ENCODE measurements at places on chromosomes 2 and 18. TPM values are rescaled to one million over a fixed set of nuclear protein-coding genes. Genes with fewer than 3 reads are reported as not detected.

PROC gene
- total RNA-seq = not detected

- no peaks in the 10 kb centered on the region for H3K4me1 ChIP-seq
- no peak for DNase-seq
- H3K4me3 ChIP-seq = no peak overlapping the region
- H3K27ac ChIP-seq = no peak overlapping the region
Measured at GRCh38 chr2:43041661-43042360, 184.6 kb downstream of the ZFP36L2 start.

DNA sequence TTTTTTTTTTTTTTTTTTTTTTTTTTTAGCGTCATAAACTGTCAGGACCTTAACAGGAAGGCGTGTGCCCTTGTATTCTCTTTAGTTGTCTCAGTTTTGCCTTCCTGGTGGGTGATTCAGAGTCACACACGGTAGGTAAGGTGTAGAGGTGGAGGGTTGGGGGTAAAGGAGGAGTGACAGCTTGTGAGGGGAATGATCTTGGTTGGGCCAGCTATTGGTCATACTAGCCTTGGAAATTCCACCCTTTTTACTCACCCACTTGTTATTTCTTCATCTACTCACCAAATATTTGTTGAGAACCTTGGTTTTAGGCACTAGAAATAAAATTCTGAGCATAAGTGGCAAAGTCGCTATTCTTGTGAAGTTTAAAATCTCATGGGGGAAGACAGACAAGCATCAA lies 22.2 kb downstream of the SMIM21 start:
- H3K27me3 ChIP-seq = no peaks in the 10 kb centered on the region
- no peaks in the 10 kb centered on the region for H3K4me1 ChIP-seq
- H3K36me3 ChIP-seq = no peaks in the 10 kb centered on the region

GKN1 gene
- total RNA-seq = not detected

DNA sequence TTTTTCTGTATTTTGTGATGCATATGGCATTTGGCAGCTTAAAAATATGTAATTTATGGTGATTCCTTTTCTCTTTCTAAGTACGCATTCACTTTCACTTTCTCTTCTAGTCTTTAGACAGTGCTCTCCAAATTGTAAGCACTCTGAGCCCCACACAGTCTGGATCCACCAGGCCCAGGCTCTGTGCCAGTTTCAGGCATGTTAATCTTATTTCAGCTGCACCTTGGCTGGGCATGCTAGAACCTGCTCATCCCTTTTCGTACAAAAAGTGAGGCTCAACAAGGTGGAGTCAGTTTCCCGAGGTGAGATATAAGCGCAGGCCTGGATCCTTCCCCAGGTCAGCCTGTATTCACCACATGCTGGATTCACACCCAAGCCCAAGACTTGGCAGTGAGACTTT lies 203.9 kb downstream of the MTX2 start:
- no peaks in the 10 kb centered on the region for H3K36me3 ChIP-seq
- no peak overlapping the region for H3K4me3 ChIP-seq
- H3K4me1 ChIP-seq = no peaks in the 10 kb centered on the region
- no peak overlapping the region for H3K27ac ChIP-seq
- DNase-seq = no peak
- no peaks in the 10 kb centered on the region for H3K27me3 ChIP-seq

DNA sequence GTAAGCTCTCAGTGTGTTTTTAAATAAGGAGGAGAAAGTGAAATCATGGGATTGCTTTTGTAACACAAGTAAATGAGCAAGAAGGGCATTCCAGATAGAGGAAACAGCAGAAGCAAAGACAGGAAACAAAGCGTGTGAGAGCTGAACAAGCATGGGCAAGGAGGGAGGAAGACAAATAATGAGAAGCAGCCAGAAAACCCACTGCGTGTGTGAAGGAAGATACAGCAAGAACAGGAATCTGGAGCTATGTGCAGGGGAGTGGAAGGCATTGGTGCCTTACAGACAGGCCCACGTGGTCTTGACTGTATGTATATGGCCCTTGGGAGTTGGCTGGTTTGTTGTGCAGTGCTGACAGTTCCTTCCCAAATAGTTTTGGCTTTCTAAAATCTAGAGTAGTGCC lies 88.6 kb downstream of the AAK1 start:
- no peak overlapping the region for H3K4me3 ChIP-seq
- no peaks in the 10 kb centered on the region for H3K27me3 ChIP-seq
- DNase-seq = peak; percentile 73
- H3K4me1 ChIP-seq = peaks cover 8% of the 10 kb centered on the region

DNA sequence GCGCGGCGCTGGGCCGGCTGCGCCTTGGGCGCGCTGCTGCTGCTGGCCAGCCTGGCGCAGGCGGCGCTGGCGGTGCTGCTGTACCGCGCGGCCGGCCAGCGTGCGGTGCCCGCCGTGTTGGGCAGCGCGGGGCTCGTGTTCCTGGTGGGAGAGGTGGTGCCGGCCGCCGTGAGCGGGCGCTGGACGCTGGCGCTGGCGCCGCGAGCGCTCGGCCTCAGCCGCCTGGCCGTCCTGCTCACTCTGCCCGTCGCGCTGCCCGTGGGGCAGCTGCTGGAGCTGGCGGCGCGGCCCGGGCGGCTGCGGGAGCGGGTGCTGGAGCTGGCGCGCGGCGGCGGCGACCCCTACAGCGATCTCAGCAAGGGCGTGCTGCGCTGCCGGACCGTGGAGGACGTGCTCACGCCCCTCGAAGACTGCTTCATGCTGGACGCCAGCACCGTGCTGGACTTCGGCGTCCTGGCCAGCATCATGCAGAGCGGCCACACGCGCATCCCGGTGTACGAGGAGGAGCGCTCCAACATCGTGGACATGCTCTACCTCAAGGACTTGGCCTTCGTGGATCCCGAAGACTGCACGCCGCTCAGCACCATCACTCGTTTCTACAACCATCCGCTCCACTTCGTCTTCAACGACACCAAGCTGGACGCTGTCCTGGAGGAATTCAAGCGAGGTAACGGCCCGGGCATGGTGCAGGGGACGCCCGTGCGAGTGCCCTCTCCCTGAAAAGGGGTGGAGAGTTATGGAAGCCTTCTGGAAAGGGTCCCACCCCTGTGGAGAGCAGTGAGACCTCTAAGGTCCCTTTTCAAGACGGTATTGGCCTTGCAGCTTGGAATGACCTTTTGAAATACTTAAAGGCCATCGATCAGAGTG lies 1.0 kb downstream of the CNNM3 start:
- H3K4me3 ChIP-seq = peak overlapping the region; percentile 96
- DNase-seq = no peak
- no peaks in the 10 kb centered on the region for H3K36me3 ChIP-seq
- H3K27ac ChIP-seq = no peak overlapping the region
- H3K27me3 ChIP-seq = no peaks in the 10 kb centered on the region

KYNU gene
- 36.8 TPM for total RNA-seq

DNA sequence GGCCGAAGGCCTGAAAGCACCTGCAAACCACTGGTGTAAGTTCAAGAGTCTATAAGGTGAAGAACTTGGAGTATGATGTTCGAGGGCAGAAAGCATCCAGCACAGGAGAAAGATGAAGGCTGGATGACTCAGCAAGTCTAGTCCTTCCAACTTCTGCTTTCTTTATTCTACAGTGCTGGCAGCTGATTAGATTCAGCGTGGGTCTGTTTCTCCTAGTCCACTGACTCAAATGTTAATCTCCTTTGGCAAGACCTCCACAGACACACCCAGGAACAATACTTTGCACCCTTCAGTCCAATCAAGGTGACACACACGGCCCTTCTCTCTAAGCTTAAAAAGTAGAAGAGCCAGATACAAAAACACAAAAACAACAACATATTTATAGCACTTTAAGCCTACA lies 43.4 kb downstream of the NMS start:
- no peak for DNase-seq
- no peaks in the 10 kb centered on the region for H3K36me3 ChIP-seq
- H3K27me3 ChIP-seq = no peaks in the 10 kb centered on the region
- H3K27ac ChIP-seq = no peak overlapping the region

CHRND gene
- total RNA-seq = not detected

DNA sequence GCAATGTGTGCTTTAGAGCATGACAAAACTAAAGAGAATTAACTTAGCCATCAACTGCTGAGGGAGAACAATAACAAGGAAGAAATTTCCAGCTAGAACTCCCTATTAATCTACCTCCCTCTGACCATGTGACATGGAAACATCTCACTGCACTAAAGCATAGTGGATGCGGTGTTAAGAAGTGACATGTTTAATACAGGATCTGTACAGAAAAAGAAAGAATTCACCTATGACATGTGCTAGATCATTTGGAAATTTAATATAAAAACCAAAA lies 202.3 kb upstream of the KLHL14 start:
- no peaks in the 10 kb centered on the region for H3K27me3 ChIP-seq
- H3K4me1 ChIP-seq = no peaks in the 10 kb centered on the region
- H3K27ac ChIP-seq = no peak overlapping the region
- H3K4me3 ChIP-seq = no peak overlapping the region
- no peaks in the 10 kb centered on the region for H3K36me3 ChIP-seq

EPHA4 gene
- 0.33 TPM for total RNA-seq

DNA sequence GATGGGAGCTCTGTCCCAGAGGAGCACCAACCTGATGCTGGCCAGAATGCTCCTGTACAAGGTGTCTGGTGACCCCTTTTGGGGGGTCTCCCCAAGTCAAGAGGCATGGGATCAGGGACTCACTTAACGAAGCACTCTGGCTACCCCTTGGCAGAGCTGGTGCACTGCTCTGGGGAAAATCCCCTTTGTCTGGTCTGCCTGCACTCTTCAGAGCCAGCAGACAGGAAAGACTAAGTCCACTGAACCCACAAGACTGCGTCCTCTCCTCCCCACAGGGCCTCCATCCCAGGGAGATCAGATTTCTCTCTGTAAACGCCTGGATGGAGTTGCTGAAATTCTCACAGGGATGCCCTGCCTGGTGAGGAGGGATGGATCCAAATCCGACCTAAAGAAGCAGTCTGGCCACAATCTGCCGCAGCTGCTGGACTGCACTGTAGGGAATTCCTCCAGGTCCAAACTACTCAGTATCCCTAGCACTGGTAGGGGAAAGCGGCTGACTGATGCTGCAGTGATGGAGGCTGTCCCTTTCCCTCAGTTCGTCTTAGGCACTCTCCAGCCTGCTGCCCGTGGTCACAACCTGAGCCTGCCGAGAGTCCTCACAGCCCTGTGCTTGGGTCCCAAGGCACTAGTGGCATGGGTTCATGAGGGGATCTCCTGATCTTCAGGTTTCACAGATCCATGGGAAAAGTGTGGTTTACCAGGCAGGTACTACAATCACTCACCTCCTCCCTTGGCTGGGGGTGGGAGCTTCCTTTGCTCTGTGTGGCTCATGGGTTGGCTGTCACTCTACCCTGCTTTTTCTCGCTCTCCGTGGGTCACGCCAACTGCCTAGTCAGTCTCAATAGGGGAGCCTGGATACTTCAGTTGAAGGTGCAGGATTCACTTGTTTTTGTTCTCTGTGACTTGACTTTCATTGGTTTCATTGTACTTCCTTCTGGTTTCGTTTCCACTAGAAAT lies 98.6 kb downstream of the SLC4A10 start:
- no peaks in the 10 kb centered on the region for H3K27me3 ChIP-seq
- no peak overlapping the region for H3K27ac ChIP-seq
- H3K4me3 ChIP-seq = no peak overlapping the region
- no peaks in the 10 kb centered on the region for H3K4me1 ChIP-seq

DNA sequence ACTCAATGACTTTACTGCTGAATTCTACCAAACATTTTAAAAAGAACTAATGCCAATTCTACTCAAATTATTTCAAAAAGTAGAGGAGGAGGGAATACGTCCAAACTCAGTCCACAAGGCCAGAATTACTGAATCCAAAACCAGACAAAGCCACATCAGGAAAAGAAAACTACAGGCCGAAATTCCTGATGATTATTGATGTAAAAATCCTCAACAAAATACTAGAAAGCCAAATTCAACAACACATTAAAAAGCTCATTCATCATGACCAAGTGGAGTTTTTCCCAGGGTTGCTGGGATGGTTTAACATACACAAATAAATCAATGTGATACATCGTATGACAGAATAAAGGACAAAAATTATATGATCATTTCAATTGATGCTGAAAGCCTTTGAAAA lies 103.9 kb upstream of the UBE2E3 start:
- H3K36me3 ChIP-seq = no peaks in the 10 kb centered on the region
- H3K27ac ChIP-seq = no peak overlapping the region
- DNase-seq = no peak
- no peak overlapping the region for H3K4me3 ChIP-seq
- no peaks in the 10 kb centered on the region for H3K4me1 ChIP-seq

CCDC148 gene
- not detected for total RNA-seq

- H3K36me3 ChIP-seq = no peaks in the 10 kb centered on the region
- no peak for DNase-seq
- H3K27ac ChIP-seq = no peak overlapping the region
- H3K27me3 ChIP-seq = no peaks in the 10 kb centered on the region
- H3K4me3 ChIP-seq = no peak overlapping the region
Measured at GRCh38 chr18:27277554-27277953, 92.4 kb upstream of the CHST9 start.

ADAM23 gene
- total RNA-seq = 36.9 TPM

UGT1A4 gene
- 0.21 TPM for total RNA-seq

- no peaks in the 10 kb centered on the region for H3K27me3 ChIP-seq
- no peaks in the 10 kb centered on the region for H3K36me3 ChIP-seq
Measured at GRCh38 chr2:181371195-181371594, 86.0 kb upstream of the ITGA4 start.

GRCh38 chr18:6428851-6429395 lies 14.2 kb upstream of the L3MBTL4 start:
- H3K4me3 ChIP-seq = no peak overlapping the region
- DNase-seq = no peak
- H3K27ac ChIP-seq = no peak overlapping the region
- H3K4me1 ChIP-seq = peaks cover 3% of the 10 kb centered on the region
- H3K36me3 ChIP-seq = no peaks in the 10 kb centered on the region

- DNase-seq = no peak
- no peak overlapping the region for H3K4me3 ChIP-seq
- no peaks in the 10 kb centered on the region for H3K27me3 ChIP-seq
- no peak overlapping the region for H3K27ac ChIP-seq
- no peaks in the 10 kb centered on the region for H3K4me1 ChIP-seq
Measured at GRCh38 chr2:209868271-209868994, 96.8 kb downstream of the UNC80 start.

- H3K4me3 ChIP-seq = no peak overlapping the region
- H3K27ac ChIP-seq = no peak overlapping the region
- no peaks in the 10 kb centered on the region for H3K36me3 ChIP-seq
- H3K27me3 ChIP-seq = no peaks in the 10 kb centered on the region
- DNase-seq = no peak
- no peaks in the 10 kb centered on the region for H3K4me1 ChIP-seq
Measured at GRCh38 chr2:170917957-170918356, 11.1 kb upstream of the GORASP2 start.

DNA sequence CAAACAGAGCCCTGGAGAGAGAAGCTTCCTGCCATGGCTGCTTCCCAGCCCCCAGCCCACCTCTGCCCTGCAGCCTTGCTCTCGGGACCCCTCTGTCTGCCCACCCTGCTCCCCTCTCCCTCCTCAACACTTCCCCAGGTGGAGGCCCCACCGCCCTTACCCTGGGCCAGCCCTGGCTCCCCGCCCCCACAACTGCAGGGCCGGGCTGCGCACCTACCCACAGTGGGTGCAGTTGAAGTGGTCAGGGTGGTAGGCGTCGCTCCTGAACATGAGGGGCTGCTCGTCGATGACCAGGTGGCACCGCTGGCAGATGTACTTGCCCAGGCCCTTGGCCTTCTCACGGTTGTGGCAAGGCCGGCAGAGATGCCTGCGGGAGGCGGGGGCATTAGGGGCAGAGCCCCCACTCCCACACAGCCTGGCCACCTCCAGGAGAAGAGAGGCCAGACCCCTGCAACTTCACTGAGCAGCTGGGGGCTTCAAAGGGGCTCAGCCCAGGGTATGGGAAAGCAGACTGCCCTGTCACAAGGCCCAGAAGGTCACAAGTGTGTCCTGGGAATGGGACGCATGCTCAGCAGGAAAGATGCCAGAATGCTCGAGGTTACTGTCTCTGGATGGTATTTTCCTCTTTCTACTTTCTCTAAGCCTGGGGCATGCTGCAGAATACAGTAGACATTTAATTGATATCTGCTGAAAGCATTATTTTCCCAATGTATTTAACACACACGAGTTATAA lies 3.1 kb upstream of the GPR17 start:
- H3K4me3 ChIP-seq = no peak overlapping the region
- H3K4me1 ChIP-seq = no peaks in the 10 kb centered on the region
- no peak for DNase-seq
- no peaks in the 10 kb centered on the region for H3K36me3 ChIP-seq
- no peak overlapping the region for H3K27ac ChIP-seq

All from GM12878 (cell line).